Activated T-helper 9 cell treated with anti-CD3 and anti-CD28 coated beads, Interleukin-2, amount 50 U/mL, for 16 hours (primary cell): ENCODE measurements at places on chromosomes 2 and 18.

GRCh38 chr2:125371867-125372266 lies 1284.1 kb upstream of the GYPC start:
- DNase-seq: no peak

DNA sequence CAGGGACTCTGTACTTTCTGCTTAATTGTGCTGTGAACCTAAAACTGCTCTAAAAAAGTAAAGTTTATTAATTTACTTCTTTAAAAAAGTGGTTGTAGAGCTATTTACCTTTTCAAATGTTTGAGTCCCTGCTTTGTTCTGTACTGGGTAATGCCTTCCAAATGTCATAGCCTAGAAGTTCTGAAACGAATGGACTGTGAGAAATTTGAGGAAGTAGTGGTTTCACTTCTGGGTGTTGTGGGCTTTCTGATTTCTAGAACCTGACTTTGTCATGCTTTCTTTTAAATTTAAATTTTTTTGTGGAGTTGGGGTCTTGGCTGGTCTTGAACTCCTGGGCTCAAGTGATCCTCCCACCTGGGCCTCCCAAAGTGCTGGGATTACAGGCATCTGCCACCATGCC lies 44.6 kb downstream of the SMAD4 start:
- no peak for DNase-seq

GRCh38 chr18:67771271-67771670 lies 254.8 kb upstream of the DSEL start:
- DNase-seq: no peak

- DNase-seq: no peak
These were observed 107.1 kb downstream of the NFATC1 start for GRCh38 chr18:79502782-79503181.
